ENCODE measurements at places on chromosomes 6 and 20. TPM values are rescaled to one million over a fixed set of nuclear protein-coding genes. Genes with fewer than 3 reads are reported as not detected.

Gene TBXT
- not detected for total RNA-seq

Gene GNRH2
- total RNA-seq, result not detected

Gene THBD
- total RNA-seq, result 0.99 TPM

DNA sequence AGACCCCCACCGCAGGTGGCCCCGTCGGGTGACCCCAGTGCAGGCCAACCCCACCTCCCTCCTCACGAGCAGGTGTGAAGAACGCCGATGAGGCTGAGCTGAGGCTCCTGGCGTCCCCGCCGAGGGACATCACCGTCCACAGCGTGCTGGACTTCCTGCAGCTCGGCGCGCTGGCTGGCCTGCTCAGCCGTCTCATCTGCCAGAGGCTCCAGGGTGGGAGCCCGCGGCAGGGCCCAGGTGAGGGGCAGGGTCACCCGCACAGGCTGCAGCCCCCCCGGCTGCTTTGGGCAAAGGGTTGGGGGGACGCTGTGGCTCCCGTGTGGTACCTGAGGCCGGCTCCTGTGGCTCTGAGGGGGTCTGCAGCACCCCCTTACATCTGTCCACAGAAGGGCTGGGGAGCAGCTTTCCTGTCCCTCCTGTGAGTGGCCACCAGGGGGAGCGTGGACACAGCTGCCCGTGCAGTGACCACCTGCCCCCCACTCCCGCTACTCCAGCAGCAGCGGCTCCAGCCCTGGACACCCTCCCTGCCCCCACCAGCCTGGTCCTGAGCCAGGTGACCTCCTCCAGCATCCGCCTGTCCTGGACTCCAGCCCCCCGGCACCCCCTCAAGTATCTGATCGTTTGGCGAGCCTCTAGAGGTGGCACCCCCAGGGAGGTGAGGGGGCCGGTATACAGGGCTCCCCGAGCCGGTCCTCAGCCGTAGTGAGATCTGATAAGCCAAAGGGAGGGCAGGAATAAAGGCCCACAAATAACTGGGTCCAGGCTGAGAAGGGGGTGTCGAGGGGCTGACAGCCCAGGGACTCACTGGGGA is 16.5 kb downstream of the COL20A1 start:
- peak; percentile 5 for DNase-seq

- peak; percentile 98 for DNase-seq
Measured at GRCh38 chr6:26224940-26225847, 138.0 kb downstream of the HFE start.

DNA sequence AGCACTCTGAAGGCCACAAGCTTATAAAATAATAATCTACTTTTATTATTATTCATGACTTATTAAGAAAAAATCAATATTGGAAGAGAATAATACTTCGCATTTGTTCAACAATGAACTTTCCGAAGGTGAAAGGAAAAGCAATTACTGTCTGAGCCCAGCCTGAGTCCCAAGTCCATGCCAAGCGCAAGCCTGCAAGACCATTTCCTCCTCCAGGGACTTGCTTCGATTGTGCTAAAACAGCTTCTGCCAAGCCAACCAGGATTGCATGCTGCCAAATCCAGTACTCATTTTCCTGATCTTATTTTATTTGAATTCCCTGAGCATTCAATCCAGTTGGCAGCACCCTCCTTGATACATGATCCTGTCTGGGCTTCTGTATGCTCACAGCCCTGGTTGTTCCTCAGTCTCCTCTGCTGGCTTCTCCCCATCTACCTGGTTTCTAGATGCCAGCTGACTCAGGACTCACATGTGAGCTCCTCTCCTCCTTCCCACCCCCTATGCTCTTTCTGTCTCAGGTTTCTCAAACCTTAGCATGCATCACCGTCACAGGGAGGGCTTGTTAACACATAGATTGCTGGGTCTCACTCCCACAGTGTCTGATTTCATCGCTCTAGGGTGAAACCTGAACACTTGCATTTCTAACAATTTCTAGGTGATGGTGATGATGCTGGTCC is 55.9 kb upstream of the PSMF1 start:
- DNase-seq, result no peak

DNA sequence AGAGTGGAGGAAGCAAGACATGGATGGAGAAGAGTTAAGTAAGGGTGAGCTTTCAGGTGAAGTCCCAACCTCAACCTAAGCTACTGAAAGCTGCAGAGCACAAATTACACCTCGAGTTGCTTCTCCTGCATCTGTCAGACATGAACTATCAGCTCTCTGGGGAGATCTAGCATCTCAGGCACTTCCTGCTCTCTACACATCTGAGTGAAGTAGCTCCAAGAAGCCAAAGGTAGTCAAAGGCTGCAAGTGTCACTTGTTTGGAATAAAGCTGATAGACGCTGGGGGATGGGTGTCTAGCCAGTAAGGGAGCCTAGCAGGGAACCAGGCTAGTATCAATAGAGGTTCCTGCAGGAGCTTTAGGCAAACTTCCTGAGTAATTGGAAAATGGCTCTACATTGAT is 228.0 kb downstream of the PLCB1 start:
- DNase-seq, result no peak

DNA sequence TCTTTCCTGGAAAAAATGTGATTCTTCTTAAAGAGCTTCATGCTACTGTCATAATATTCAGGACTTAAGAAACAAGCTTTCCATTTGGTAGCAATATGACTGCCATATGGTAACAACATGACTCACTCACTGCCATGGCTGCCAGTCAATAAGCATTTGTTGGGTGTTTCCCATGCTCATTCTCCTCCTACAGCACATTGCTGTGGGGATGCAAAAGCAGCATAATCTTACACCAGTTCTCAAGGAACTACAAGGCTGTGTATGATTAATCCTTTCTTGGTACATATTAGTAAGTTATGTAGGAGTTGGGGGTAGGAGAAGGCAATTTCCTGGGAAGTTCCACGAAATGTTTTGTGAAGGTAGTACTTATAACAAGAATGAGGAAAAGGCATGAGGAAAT is 76.7 kb downstream of the CEP162 start:
- peak; percentile 49 for DNase-seq

DNA sequence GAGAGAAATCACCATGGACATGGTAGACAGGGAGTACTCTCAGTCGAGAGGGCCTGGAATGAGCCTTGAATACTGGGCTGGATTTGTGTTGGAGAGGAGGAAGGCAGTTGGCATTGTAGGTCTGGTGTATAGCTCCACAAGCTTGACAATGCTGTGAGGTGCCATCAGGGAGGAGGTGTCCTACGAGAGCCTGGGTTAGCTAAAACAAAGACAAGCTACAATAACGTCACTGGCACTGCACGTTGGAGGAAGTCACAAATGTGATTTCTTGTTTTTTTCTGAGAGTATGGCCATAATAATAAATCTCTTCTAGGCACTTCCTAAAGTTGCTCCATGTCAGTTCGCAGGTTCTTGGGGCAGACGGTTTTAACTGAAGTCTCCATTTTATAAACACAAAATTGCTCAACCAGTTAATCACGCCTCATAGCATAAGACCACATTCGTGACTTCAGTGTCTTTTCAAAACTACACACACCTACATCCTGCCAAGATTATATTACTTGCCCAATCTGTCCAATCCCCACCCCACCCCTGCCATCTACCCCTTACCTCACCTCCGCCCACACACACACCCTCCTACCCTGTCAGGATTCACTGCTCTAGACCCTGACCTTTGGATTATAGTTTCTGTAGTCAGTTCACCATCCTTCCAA is 4.4 kb upstream of the HLA-DMB start:
- DNase-seq, result peak; percentile 65

DNA sequence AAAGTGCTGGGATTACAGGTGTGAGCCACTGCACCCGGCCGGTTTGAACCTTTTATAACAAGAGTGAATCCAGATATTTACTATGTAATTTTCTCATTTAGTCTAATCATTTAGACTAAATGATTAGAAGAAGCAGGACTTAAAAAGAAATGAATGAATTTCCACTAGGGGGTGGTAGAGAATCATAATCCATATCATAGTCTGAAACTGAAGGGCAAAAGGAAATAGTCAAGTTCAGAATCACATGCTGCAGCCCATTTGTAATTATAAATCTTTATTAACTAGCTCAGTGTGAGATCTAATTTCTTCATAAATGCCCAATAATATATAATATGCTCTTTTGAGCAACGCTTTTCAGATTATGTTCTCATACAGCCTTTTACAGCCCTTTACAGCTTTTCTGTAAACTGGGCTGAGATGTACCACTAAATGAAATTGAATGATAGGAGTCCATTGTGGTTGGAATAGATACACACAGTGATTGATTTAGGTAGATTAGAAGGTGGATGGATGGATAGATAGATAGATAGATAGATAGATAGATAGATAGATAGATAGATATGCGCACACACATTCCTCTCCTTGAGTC is 31.8 kb downstream of the PSMB9 start:
- peak; percentile 87 for DNase-seq

- no peak for DNase-seq
Measured at GRCh38 chr6:35717449-35718374, 19.1 kb upstream of the ARMC12 start.

DNA sequence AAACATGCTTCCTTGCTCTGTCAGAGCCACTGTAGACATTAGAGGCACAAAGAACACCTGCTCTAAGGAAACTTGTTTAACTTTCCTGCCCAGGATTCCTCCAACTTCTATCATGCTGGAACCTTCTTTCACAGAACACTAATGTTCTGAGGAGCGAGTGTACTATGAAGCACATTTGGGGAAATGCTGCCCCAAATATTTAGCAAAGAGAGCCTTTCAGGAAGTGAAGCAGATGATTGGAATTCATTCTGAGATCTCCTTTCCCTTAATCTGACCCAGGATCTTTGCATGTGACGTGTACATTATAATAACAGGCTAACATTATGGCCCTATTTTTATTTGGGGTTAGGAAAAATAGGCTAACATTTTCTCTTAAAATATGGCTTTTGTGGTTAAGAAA is 21.0 kb upstream of the FYN start:
- no peak for DNase-seq

- no peak for DNase-seq
Measured at GRCh38 chr6:140002396-140003022, 628.1 kb upstream of the CITED2 start.

DNA sequence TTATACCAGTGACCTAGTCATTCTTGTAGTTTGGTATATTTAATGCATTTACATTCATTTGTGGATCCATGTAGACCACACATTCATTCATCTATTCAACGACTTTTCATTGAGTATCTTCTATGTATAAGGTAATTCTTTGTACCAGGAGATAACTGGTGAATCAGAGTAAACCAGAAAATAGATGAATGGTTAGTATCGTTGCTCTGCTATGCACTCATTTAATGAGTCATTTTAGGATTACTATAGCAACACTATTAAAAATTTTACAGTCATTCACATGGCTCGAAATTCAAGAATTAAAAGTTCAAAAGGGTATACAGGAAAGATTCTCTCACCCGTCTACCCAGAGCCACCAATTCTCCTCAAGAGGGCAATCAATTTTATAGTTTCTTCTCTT is 26.8 kb downstream of the DOK5 start:
- DNase-seq, result no peak

GRCh38 chr6:6539036-6539435 is 49.5 kb upstream of the LY86 start:
- no peak for DNase-seq

DNA sequence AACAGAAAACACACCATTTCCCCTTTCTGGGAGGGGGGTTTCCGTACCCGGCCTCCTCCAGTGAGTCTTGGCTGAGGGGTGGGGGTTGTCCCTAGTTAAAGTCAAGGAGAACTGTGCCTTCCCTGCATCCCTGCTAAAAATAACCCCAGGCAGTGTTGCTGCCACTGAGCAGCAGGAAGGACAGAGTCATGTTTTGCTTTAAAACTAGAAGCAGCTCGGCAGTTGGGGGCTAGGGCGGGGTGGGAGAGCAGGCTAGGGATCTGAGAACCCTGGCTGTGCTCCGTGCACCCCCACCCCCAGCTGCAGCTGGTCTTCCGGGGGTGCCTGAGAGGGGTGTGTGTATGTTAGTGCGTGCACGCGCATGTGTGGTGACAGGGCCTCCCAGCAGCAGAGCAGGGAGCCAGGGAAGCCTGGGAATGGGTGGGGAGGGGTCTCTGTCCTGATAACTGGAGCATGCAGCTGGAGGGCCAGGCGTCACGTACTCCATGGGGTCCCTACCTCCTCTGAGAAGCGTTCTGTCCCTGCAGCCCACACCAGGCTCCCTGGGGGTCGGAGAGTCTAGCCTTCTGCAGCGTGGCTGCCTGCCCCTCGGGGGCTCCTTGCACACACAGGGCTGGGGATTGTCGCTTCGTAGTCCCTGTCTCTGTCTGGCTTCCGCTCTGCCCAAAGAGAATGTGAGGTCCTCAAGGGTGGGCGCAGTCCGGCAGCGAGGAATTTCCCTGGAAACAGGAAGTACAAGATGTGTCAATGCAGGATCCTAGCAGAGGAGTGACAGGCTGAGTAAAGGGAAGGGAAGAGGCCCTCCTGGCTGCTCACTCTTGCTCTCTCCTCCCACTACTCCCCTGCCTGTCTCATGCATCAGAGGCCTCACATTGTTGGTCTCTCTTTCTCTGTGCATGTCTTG is 16.8 kb upstream of the ARMC12 start:
- no peak for DNase-seq
